ENCODE measurements at places on chromosomes 3 and 15.
A peak's percentile ranks its signal among the peaks of the same experiment; 100 is the strongest.

DNA sequence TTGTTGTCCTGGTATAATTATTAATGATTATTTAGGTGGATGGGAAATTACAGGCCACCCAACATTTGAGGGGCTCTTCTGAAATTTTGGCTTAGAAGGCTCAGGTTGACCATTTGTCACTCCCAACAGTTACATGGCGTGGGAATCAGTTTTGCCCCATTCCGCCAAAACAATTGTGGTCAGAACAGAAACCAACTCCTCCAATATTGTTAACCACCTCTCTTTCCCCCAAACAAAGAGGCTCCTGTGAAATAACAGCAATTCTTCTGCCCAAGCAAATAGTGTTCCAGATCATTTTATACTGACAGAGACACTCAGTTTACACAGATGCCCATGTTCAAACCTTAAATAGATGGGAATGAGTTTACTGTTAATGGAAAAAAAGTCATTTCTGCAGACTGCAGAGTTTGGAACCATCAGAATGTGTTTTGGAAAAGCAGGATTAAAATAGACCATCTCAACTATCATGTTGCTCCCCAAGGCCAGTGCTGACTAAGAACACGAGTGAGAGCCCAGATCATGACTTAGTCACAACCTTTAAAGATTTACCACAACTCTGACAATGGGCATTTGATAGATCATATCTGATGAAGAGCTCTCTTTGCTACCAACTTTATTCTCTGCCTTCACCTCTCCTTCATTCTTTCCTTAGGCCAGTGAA is 102.1 kb downstream of the DUT start:
- no peak overlapping the region for H3K27ac ChIP-seq
- no peaks in the 10 kb centered on the region for H3K36me3 ChIP-seq
- no peaks in the 10 kb centered on the region for H3K4me1 ChIP-seq

DNA sequence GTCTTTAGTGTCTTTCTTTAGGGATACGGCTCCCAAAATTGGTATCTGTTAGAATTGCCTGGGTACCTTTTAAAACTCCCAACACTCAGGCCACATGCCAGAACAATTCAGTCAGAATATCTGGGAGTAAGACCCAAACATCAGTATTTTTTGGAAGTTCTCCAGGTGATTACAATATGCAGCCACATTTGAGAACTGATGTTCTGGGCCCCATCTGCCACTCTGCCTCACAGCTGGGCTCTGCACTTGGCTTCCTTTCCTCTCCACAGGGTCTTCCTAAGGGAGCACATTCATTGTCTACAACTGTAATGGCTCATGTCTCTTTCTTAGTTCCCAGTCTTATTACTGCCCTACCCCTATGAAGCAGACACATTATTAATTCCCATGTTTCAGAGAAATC is 394.5 kb downstream of the MFSD1 start:
- H3K27ac ChIP-seq: no peak overlapping the region
- no peak for DNase-seq
- H3K4me1 ChIP-seq: no peaks in the 10 kb centered on the region
- no peaks in the 10 kb centered on the region for H3K36me3 ChIP-seq
- H3K4me3 ChIP-seq: no peak overlapping the region

DNA sequence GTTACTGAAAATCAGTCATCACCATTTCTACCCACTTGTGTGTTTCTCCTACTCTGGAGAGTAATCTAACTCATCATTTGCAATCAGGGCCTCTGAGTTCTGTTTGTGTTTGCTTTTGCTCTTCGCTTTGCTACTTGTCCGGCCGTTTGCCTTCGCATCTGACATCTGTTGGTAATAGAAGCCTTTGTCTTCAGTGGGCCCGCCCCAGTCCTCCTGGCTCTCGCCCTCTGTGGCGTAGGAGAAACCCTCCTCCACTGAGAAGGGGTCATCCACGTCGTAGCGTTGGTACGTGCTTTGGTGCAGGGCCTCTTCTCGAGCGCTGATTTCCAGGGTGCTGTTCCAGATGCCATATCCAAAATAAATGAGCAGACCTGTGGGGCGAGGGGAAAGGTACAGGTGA is 48.3 kb downstream of the CLDN11 start:
- H3K27me3 ChIP-seq: no peaks in the 10 kb centered on the region
- H3K4me1 ChIP-seq: no peaks in the 10 kb centered on the region
- H3K4me3 ChIP-seq: no peak overlapping the region
- no peak for DNase-seq
- no peak overlapping the region for H3K27ac ChIP-seq
- H3K36me3 ChIP-seq: no peaks in the 10 kb centered on the region

DNA sequence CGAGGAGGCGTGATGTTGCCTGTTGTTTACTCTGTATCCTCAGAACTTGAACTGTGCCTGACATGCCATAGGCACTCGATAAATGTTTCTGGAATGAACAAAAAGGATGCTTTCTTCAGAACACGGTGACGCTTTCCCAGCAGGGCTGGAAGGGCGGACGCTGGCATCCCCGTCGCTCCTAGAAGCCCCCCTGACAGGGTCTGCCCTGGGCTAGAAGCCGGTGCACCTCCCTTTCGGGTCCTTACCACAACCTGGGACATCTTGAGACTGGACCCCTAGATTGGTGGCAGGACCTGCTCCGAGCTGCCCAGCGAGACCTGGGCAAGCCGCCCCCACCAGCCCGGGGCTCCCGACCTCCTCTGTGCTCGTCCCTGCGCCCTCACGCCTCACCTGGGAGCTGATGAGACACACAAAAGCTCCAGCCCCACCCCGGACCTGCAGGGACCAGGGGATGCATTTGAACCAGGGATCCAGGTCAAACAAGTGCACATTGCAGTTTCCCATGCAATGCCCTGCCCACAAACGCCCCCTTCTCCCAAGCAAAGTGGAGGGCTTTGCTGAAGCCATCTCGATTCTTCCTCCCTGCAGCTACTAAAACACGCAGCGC is 131.2 kb upstream of the MEF2A start:
- H3K27me3 ChIP-seq: no peaks in the 10 kb centered on the region
- H3K4me1 ChIP-seq: peaks cover 47% of the 10 kb centered on the region
- H3K27ac ChIP-seq: no peak overlapping the region
- H3K36me3 ChIP-seq: no peaks in the 10 kb centered on the region

GRCh38 chr3:123039178-123039577 is 11.6 kb upstream of the SEMA5B start:
- no peak overlapping the region for H3K4me3 ChIP-seq
- H3K36me3 ChIP-seq: no peaks in the 10 kb centered on the region
- peaks cover 14% of the 10 kb centered on the region for H3K27me3 ChIP-seq
- H3K4me1 ChIP-seq: no peaks in the 10 kb centered on the region
- no peak for DNase-seq

DNA sequence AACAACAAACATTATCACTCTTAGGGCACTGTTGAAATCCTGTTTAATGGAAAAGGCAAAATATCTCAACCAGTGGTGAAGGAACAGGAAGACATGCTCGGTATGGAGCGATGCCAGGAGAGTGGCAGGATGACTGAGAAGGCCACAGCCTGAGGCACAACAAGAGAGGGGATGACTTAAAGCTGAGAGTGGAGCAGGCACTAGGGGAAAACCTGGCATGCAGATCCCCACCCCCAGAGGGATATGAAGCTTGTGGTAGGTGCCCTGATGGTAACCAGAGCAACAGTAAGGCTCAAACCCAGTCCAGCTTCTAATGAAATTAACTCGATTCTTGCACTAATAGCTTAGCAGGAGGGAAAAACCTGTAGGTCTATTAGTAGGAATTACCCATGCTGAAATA is 40.4 kb downstream of the LYSMD4 start:
- no peaks in the 10 kb centered on the region for H3K27me3 ChIP-seq
- peaks cover 6% of the 10 kb centered on the region for H3K36me3 ChIP-seq
- H3K4me3 ChIP-seq: no peak overlapping the region
- no peak for DNase-seq
- H3K4me1 ChIP-seq: no peaks in the 10 kb centered on the region
- H3K27ac ChIP-seq: no peak overlapping the region

DNA sequence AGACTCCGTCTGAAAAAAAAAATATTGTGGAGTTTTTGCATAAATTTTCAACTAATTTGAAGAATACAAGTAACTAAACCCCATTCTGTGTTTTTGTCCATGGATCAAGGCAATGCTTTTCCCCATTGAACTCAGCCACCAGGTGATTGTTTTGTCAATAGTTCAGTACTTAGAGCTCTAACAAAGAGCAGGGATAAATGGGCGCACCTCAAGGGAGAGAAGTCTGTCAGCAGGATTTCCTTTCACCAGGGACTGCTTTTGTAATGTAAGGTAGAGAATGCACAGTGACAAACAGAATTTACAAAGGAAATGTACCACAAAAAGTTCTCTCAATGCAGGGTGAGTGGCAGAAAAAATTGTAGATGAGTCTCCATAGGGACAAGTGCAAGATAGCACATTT is 10.8 kb upstream of the ATP13A5 start:
- no peaks in the 10 kb centered on the region for H3K36me3 ChIP-seq
- no peaks in the 10 kb centered on the region for H3K4me1 ChIP-seq
- H3K27me3 ChIP-seq: no peaks in the 10 kb centered on the region
- no peak overlapping the region for H3K4me3 ChIP-seq
- H3K27ac ChIP-seq: no peak overlapping the region
- no peak for DNase-seq

- DNase-seq: no peak
- no peaks in the 10 kb centered on the region for H3K4me1 ChIP-seq
- no peak overlapping the region for H3K4me3 ChIP-seq
- peaks cover 7% of the 10 kb centered on the region for H3K27me3 ChIP-seq
Measured at GRCh38 chr3:190122198-190122771, 1.6 kb upstream of the P3H2 start.

GRCh38 chr15:29379647-29380046 is 110.0 kb upstream of the NSMCE3 start:
- H3K4me3 ChIP-seq: no peak overlapping the region
- H3K27me3 ChIP-seq: no peaks in the 10 kb centered on the region
- no peaks in the 10 kb centered on the region for H3K4me1 ChIP-seq
- H3K36me3 ChIP-seq: no peaks in the 10 kb centered on the region

GRCh38 chr15:58923696-58924300 is 9.7 kb downstream of the SLTM start:
- no peaks in the 10 kb centered on the region for H3K27me3 ChIP-seq
- H3K4me3 ChIP-seq: no peak overlapping the region
- no peak for DNase-seq
- H3K36me3 ChIP-seq: no peaks in the 10 kb centered on the region
- no peak overlapping the region for H3K27ac ChIP-seq

- no peaks in the 10 kb centered on the region for H3K27me3 ChIP-seq
- H3K4me3 ChIP-seq: no peak overlapping the region
- no peaks in the 10 kb centered on the region for H3K4me1 ChIP-seq
- no peaks in the 10 kb centered on the region for H3K36me3 ChIP-seq
- DNase-seq: no peak
- no peak overlapping the region for H3K27ac ChIP-seq
Measured at GRCh38 chr3:124787476-124788195, 57.4 kb downstream of the UMPS start.

GRCh38 chr3:5020242-5020722 is 41.0 kb downstream of the BHLHE40 start:
- H3K4me1 ChIP-seq: peaks cover 49% of the 10 kb centered on the region
- peak overlapping the region; percentile 2 for H3K27ac ChIP-seq
- H3K36me3 ChIP-seq: no peaks in the 10 kb centered on the region

- H3K4me3 ChIP-seq: no peak overlapping the region
- no peaks in the 10 kb centered on the region for H3K4me1 ChIP-seq
- H3K36me3 ChIP-seq: no peaks in the 10 kb centered on the region
Measured at GRCh38 chr15:69074843-69075224, 60.3 kb downstream of the NOX5 start.

- H3K4me3 ChIP-seq: no peak overlapping the region
- H3K36me3 ChIP-seq: no peaks in the 10 kb centered on the region
- DNase-seq: no peak
- no peaks in the 10 kb centered on the region for H3K4me1 ChIP-seq
- H3K27ac ChIP-seq: no peak overlapping the region
Measured at GRCh38 chr3:189714991-189715961, 84.1 kb downstream of the TP63 start.

DNA sequence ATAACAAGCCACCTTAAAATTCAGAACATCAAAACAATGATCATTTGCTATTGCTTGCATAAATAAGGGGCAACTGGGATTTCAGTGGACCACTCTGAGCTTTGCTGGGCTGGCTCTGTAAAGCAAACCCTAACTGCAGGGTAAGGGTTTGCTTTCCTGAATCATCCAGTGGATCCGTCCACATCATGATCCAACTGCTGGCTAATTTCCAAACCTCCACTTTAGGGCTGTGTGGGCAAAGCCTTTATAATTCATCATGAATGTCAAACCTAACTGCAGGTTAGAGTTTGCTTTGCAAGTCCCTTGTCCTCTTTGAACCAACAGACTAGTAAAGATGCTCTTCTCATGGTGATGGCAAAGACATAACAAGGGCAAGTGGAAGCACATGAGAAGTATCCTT is 76.1 kb downstream of the SYNPR start:
- H3K4me1 ChIP-seq: no peaks in the 10 kb centered on the region
- no peak overlapping the region for H3K27ac ChIP-seq
- H3K4me3 ChIP-seq: no peak overlapping the region
- no peak for DNase-seq

- no peaks in the 10 kb centered on the region for H3K36me3 ChIP-seq
- peaks cover 49% of the 10 kb centered on the region for H3K27me3 ChIP-seq
- no peak overlapping the region for H3K4me3 ChIP-seq
Measured at GRCh38 chr15:45111390-45112142, 2.4 kb downstream of the DUOX2 start.

DNA sequence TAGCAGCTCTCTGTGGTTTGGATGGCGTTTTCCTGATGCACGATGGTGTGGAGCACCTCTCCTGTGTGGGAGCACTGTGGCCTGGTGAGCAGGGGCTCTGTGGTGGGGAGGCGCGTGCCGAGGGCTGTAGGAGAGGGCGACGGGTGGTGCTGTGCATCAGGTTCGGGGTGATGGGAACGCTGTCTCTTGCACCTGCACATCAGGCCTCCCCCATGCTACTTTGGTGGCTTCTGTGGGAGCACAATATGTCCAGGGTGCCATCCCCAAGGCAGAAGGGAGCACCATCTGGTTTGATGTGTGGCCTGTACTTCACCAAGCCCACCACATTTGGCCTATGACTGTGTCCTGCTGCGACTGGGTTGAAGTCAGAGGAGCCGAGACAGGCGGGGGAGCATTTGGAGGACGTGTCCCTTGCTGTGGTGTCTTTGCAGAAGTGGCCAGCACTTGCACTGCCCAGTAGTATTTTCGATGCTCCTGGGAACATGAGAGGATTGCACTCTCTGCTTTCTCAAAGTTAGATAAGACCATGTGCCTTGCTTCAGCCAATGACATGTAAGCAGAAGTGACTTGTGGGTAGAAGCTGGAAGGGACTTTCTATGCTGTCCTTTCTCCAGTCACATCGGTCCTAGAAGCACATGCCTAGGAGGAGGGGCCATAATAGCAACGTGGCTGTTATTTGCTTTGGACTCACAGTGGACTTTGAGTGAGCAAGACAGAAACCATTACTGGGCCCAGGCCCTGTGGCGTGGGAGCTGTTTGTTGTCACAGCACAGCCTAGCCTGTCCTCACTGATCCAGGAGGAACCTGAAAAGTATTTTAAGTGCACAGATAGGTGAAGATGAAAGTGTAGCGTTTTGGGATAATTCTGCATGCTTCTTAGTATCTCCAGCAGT is 72.1 kb downstream of the APBA2 start:
- no peaks in the 10 kb centered on the region for H3K36me3 ChIP-seq
- peaks cover 33% of the 10 kb centered on the region for H3K4me1 ChIP-seq
- H3K4me3 ChIP-seq: no peak overlapping the region
- H3K27me3 ChIP-seq: no peaks in the 10 kb centered on the region

GRCh38 chr15:39079296-39079847 is 501.5 kb upstream of the THBS1 start:
- DNase-seq: no peak
- no peak overlapping the region for H3K4me3 ChIP-seq
- no peaks in the 10 kb centered on the region for H3K36me3 ChIP-seq
- no peaks in the 10 kb centered on the region for H3K27me3 ChIP-seq

All from CD8-positive, alpha-beta memory T cell (primary cell).